Stimulated activated CD8-positive, alpha-beta memory T cell treated with anti-CD3 and anti-CD28 coated beads, Interleukin-15, amount 100 ng/mL, for 24 hours (primary cell): ENCODE measurements at places on chromosomes 12 and 14.
A peak's percentile ranks its signal among the peaks of the same experiment; 100 is the strongest.

DNA sequence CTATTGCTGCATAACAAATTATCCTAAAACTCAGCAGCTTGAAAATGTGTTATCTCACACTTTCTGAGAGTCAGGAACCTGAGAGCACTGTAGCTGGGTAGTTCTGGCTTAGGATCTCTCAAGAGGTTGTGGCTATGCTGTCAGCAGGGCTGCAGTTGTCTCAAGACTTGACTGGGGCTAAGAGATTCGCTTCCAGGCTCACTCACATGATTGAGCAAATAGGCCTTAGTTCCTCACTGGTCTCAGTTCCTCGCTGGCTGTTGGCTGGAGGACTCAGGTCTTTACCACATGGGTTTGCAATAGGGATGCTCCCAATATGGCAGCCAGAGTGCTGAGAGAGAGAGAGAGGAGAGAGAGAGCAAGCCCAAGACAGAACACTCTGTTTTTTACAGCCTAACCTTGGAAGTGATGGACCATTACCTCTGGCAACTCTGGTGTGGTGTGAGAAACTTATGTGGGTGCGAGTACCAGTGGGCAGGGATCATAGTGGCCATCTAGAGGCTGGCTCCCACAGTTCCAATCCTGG, 15.9 kb upstream of the DHRS2 start:
- no peak for DNase-seq

DNA sequence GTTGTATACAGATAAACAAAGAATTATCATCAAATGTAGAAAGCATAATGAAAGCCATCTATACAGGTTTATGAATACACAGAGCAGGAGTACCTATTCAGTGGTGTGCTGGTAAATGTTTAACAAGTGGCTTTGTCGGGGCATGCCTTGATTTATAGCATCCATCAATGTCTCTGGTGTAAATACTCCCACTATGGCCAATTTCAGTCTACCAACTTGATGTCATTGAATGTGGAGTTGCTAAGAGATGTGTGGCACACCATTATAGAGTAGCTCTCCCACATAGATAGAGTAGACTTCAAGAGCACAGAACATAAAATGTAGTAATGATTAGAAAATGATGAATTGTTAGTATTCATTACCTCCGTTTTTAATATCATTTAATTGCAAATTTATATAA, 9.3 kb downstream of the GRIP1 start:
- DNase-seq, result no peak

DNA sequence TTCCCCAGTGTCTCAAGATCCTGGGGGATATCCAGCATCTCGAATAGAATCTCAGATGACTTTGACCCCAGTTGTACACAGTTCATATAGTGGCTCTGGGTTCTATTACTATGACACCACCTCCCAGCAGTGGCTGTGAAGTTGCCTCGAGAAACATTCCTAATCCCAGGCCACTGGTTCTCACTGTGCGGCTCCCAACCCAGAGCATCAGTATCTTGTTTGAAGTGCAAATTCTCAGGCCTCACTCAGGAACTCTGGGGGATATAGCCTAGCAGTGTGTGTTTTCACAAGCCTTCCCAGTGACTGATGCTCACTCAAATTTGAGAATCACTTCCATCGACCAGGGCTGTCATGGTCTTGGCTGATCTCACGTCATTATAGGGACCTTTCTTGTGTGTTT, 69.3 kb upstream of the IGF1 start:
- DNase-seq, result no peak

- no peak for DNase-seq
These were observed 134.2 kb downstream of the DICER1 start for GRCh38 chr14:95023115-95023514.

- DNase-seq, result no peak
These were observed 145.4 kb downstream of the TMTC2 start for GRCh38 chr12:82832096-82832495.

DNA sequence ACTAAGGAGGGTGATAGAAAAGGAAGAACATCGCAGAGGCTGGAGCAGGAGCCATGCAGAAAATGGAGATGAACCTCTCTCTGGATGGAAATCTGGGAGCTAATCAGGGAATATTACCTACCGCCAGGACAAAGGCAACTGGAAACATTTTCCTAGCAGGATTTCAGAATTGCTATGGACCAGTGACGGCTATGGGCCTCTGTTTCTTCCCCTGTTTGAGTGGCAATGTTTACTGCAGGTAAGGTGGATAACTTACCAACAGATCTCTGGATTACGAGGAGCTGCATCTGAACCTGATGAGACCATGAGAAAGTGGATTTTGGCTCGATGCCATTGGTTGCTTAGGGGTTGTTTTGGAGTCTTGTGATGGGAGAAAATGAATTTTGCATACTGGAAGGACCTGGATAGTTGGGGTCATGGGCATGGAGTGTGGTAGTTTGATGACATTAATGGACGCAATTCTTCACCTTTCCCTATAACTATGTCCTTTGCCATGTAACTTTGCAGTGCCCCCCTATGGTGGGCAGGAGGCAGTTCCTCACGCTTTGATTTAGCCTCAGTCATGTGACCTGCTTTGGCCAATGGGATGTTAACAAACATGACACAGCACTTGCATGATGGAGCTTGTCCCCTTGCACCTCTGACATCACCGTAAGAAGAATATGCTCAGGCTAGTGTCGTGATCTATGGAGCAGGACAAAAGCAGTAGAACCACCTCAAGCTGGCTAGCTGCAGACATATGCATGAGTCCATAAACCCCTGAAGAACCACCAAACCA, 51.1 kb downstream of the CALM1 start:
- DNase-seq, result no peak

GRCh38 chr14:27242874-27243273, 645.0 kb upstream of the NOVA1 start:
- no peak for DNase-seq

- DNase-seq, result no peak
These were observed at the start of gene ASIC1 for GRCh38 chr12:50057000-50057841. ASIC1 (plus strand) TSS chr12:50057596; CDS start chr12:50058767, 1,171 bp downstream.

GRCh38 chr14:70807898-70808415, 1.4 kb downstream of the MAP3K9 start:
- DNase-seq, result no peak

DNA sequence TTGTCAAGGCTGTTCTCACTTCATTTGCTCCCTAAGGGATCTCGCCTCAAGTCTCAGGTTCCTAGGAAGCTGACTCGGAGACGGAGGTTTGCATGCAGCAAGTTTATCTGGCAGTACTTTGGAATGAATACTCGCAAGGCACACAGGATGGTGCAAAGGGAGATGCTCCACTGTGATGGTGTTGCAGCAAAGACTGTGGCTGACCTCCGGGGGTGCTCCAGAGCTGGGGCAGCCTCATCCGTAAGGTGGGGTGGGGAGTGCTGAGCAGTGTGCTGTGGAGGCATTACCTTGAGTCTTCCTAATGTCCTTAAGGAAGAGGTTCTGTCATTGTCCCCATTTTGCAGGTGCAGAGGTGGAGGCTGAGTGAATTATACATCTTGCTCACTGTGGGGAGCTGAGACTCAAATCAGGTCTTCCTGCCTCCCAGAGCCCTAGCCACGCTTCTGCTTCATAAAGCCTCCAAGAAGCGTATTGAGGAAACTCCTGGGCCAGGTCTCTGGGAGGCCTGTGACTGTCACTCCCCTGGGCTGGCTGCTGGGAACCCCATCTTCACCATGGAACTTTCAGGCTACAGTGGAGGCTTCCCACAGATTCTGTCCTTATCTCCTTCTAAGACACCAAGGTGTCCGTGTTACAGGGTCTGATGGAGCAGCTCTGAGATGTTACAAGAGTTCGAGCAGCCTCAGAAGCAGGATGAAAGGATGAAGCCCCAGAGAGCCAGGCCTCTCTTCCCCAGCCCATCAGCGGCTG, 39.5 kb downstream of the GALNT16 start:
- no peak for DNase-seq

- no peak for DNase-seq
These were observed 17.9 kb downstream of the WASHC3 start for GRCh38 chr12:102043928-102044327.

GRCh38 chr14:29236401-29236800, 469.8 kb downstream of the FOXG1 start:
- no peak for DNase-seq

DNA sequence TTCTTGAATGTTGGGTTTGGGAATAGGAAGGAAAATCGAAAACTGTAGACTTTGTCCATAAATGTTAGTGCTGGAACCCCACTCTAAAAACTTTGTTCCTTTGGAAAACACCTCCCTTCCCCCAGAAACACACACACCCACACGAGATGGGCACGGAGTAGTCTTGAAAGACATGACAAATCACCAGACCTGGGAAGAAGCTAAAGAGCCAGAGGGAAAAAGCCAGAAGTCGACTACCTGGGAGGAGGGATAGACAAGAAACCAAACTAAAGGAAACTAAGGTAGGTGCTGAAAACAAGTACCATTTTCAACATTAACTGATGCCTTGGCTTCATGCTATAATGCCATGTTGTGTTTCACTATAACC, 925 bp upstream of the NANOG start:
- DNase-seq, result no peak

DNA sequence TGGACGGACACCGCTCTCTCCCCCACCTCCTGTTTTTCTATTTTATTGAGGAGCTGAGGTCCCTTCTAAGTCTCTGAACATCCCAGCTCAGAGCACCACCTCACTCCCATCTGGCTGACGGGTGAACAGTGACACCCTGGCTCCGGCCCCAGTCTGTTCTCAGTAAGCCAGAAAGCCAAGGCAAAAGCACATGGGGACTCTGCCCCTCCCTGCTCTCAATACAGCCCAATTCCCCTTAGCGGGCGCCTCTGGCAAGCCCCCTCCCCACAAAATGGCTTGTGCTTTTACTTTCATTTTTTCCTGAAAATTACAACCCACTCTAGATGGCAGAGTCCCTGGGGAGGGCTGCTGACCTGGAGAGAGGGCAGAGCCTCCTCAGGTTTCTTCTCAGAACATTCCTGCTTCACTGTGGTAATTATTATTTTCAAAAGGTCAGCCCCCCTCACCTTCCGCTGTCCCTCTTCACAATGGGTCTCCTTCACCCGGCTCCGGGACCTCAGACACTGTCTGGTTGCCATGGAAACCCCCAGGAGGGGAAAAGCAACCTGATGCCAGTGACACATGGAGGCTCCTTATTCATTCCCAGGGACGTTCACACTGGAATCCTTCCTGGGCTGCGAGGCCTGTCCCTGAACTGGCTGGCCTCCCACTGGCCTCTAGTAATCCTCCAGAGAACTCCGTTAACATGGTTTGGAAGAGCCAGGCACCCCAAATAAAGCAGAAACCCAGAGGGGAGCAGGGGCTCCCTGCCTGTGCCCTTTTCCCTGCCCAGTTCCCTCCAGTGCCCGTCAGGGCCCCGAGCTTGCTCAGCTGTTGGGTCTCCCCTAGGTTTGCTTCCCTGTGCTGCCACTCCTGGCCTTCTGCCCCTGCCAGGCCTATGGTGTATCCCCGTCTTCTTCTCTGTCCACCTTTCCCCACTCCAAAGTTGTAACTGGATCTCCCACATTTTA, 15.9 kb downstream of the COL2A1 start:
- DNase-seq, result no peak

- DNase-seq, result peak; percentile 6
These were observed 1.3 kb downstream of the TRIM9 start for GRCh38 chr14:51093371-51094281.

DNA sequence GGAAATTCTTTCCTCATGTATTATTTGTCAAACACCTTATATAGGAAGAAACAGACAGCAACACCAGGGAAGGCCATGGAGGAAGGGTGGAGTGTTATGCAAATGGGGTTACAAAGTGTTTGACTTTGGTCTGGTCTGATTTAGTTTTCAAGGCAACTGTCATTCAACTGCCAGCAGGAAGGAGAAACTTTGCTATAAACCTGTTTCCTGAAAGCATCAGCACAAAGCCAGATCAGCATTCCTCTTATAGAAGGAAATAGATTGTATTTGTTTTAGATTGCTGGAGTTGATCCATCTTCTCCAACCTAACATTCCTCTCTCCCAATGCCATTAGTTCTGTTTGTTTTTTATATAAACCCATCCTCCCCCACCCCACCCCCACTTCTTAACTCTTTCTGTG, 65.7 kb downstream of the STAB2 start:
- no peak for DNase-seq

DNA sequence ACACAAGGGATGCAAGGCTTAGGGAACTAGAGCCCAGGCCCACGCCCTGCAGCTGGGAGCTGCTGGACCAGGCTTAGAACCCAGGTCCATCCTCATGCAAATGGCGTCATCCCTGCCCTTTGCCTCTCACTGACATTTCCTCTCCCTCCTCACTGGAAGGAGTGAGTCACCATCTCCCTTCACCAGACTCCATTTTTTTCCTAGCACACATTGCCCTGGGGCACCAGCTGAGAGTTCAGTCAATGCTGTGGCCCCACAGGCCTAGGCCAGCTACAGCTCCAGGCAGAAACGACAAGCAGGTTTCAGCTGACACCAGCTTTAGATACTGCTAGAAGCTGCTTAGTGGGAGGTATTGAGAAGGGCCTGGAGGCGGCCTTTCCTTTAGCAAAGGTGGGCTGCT, 98.9 kb downstream of the RIMBP2 start:
- DNase-seq, result no peak

GRCh38 chr14:57417228-57417627, 26.8 kb downstream of the NAA30 start:
- no peak for DNase-seq

- DNase-seq, result no peak
These were observed 7.0 kb upstream of the UBC start for GRCh38 chr12:124921200-124922031.

DNA sequence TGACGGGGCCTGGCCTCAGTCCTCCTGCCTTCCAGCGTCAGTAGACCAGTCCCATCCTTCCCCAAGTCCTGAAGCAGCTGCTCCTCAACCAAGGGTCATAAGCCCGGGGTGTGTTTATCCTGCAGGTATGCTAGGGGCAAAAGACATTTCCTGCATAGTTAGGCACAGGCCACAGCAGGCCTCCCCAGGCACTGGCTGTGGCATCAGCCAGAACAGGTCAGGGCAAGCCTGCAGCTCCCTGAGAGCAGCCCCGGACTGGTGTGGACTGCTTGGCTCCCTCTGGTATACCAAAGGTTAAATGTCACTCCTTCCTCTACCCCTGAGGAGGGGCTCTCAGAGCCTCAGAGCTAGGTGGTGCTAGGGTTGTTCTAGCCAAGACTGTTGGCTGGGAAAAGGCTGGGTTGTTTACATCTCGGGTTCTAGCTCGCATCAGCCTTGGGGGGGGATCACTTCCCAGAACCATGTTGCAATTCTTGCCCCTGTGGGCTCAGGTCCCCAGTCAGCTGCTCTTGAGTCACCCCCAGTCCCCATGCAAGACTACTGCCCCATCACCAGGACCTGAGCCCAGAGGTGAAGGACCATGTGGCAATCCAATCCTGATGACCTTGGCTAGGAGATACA, 2.9 kb downstream of the MMP14 start:
- no peak for DNase-seq

GRCh38 chr12:101951002-101951670, 73.8 kb downstream of the DRAM1 start:
- no peak for DNase-seq

- no peak for DNase-seq
These were observed 79.2 kb downstream of the DAD1 start for GRCh38 chr14:22509751-22510300.

GRCh38 chr12:38934078-38934584, 28.7 kb upstream of the CPNE8 start:
- DNase-seq, result no peak

- no peak for DNase-seq
These were observed 2.3 kb upstream of the AGAP2 start for GRCh38 chr12:57740656-57741412.
